ENCODE measurements at places on chromosomes 3 and 15. TPM values are rescaled to one million over a fixed set of nuclear protein-coding genes. Genes with fewer than 3 reads are reported as not detected.
A peak's percentile ranks its signal among the peaks of the same experiment; 100 is the strongest.

DNA sequence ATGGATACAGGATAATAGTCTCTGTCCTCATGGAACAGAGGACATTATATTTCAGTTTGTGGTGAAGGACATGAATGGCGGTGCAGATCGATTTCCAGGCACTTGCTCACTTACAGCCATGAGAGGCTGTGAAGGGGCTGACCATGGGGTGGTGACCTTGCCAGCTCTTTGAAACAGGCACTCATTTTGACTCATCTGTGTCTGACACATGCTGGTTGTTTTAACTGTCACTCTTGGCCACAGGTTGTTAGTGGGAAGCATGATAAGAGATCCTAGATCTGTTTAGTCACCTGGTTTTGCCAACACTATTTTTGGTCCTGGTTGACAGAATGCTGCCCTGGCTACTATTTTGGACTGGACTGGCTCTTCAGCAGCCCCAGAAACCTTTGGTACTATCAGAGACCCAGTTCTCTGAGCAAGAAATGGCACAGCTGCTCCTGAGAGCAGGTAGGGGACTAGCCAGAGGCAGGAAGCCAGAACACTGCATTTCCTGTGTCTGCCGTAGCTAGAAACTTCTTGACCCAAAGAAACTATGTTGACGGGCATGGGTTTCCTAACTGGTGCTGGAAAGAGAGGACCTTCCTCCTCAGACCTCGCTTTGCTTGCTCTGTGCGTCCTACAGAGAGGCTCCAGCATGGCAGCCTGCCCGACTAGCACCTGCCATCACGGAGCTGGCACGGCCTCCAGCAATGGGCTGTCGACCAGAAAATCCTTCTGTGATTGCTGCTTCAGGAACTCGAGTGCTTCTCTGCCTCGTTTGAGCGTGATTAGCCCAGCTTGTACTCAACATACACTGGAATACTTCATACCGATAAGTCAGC lies 6.3 kb downstream of the PXYLP1 start:
- no peak for DNase-seq

DNA sequence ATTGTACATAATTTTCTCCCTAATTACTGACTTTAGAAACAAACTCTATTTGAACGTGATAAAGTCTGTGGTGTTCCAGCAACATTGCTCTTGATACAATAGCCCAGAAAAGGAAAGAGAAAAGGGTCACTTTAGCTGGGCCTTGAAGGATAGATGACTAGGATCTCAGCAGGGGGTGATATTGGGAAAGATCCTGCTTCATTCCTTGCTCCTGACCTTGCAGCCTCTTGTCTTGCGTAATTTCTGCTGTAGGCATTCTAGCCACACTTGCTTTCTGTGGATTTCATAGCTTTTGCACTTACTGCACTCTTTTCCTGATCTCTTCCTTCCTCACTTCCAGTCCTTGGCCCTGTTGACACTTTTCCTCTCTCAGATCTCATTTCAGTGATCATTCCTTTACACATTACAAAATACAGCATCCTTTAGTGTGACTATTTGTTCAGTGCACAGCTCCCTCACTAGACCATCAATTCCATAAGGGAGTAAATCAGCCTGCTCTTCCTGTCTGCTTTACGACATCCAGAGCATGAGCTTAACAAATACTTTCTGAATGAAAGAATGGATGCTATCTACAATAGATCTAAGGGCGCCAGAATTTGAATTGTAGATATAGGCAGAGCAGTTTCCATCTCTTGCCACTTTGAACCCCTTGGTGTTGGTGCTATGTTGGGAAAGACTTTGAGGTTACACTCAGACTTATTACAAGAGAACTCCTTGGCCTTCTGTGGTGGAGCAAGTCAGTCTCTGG lies 559.6 kb upstream of the MDFIC2 start:
- no peak for DNase-seq

GRCh38 chr3:95289295-95289694 lies 1226.4 kb downstream of the NSUN3 start:
- DNase-seq = no peak

DNA sequence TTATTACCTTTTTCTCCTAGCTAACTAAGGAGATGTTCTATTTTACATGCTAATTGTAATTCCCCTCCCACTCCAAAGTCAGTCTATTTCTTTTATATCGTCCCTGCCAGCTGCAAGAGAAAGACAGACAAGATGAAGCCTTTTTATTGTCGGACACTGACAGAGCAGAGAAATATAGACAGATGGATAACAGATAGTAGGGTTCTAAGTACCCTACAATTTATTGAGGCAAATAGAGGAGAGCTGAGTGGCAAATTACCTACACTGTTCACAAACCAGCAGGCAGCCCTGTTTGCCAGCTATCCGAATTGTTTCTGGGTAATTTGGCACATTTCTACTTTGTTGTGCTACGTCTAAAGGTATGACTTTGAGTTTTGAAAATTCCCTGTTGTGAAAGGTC lies 392.3 kb upstream of the ZNF717 start:
- no peak for DNase-seq

DNA sequence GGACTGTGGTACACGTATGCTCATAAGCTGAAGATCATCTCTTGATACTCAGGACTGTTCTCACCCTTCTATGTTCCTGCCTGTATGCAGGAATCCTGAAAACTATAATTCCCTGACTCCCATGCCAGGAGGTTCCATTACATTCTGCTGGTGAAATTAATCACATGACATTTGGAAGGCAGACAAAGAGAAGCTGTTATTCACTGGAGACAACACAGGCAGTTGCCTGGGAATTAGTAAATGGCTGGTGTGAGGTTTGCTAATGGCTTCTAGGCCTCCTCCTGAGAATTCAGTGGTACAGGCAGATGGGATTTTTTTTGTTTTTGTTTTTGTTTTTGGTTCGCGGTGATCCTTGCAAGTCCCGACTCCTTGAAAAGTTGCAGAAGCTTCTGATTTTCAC lies 91.4 kb downstream of the CTNNB1 start:
- DNase-seq = no peak

- no peak for DNase-seq
These were observed 43.2 kb downstream of the DUT start for GRCh38 chr15:48374472-48374871.

DNA sequence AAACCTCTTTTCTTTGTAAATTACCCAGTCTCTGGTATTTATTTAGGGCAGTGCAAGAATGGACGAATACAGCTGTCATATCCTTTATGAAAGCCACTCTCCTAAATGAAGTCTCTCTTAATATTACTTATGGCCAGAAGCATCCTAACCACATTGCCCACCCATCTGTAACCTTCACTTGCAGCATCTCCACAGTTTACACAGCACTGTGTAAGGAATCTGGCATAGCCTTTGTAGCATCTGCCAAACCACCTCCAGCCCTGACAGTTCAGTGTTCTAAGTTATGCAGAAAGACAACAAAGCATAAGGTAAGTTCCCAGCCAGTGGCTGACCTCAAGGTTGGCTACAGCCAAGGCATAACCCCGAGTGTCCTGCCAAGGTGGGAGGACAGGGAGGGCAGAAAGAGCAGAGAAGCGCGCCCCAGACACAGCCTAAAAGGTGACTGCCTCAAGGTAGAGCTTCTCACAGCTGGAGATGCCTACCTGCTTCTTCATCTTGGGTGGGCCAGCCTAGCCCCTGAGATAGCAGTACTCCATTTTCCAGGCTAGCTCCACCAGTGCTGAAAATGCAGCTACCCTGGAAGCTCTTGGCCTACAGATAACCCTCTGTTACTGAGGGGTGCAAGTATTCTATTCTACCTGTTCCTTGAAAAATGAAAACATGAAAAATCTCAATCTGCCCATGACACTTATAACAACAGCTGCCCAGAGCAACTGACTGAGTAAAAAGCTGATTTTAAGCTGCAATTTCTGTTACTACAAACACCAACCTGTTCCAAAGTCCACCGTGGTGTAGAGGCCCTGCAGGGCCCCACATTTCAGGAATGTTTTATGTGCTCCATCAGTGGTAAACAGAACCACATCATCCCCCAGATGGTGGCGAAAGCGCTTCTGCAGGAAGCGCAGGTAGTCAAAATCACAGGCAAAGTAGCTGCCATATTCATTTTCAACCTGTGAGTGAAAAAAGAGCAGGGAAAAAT lies 39.3 kb downstream of the GLB1 start:
- no peak for DNase-seq

DNA sequence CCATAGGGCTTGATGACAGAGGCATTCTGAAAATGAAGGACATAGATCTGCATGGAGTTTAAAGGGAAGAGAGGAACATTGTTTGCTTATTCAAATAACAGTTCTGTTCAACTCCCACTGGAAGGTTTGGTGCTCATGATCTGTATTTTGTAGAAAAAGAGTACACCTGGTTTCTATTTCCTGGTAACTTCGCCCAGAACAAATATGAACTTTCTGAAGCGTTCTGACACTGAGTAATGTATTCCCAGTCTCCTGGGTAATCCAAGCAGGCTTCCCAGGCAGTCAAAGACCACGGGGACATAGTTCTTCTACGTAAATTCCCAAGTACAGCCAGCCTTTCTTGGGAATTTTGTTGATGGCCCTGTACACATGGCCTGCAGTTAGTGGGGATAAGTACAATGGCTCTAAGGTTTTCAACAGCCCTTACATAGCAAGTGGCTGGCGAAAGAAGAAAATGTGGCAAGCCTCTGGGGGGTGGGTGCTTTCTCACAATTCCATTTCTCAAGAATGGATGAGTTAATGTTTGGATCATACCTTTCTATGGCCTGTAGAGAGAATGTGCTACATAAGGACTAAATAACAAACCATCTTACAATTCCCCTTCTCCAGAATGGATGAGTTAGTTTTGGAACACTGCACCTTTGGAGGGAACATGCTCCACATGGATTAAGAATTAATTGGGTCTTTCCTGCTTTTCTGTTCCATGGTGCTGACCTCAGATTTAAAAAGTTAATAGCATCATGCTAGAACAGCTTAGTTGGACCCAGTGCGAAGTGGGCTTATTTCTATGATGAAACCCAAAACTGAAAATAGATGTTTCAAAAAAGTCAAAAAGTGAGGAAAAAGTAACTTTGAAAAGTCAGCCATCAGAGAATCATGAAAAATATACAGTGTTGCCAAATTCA lies 52.7 kb downstream of the COL6A6 start:
- DNase-seq = no peak

GRCh38 chr15:52790941-52791751 lies 1.0 kb upstream of the ONECUT1 start:
- DNase-seq = no peak

DNA sequence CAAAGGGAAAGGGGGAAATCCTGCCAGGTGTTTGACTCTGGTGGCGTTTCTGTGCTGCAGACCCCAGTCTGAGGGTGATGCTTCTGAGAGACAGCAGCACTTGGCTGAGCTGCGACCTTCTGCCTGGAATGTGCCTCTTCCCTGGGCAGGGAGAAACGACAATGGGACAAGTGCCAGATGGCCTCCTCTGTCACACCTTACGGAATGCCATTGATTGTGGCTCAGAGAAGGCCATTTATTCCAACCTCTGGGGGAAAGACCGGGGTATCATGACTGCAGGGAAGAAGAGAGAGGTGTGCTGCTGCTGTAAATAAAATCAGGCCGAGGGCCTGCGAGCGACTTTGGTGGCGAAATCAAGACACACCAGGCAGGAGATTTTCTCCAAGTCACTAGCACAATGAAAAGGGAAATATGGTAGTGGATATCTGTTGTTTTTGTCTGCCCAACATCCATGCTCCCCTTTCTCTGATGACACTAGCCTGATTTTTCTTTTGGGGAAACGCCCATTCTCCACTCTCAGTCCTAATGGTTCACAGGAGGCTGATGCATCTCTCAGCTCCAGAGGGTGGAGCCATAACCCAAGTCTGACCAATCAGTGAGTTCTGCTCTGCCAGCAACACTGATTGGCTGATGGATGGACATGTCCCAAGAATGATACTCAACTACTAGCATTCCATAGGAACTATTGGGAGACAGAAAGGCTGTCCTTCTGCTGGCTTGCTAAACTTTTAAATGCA lies 336.1 kb downstream of the FOXP1 start:
- peak; percentile 58 for DNase-seq

GRCh38 chr3:188320757-188321156 lies 166.8 kb downstream of the LPP start:
- DNase-seq = no peak

- no peak for DNase-seq
These were observed 7.4 kb upstream of the ANPEP start for GRCh38 chr15:89822026-89822425.

- DNase-seq = no peak
These were observed 311.8 kb downstream of the TBC1D5 start for GRCh38 chr3:17430582-17430981.

DNA sequence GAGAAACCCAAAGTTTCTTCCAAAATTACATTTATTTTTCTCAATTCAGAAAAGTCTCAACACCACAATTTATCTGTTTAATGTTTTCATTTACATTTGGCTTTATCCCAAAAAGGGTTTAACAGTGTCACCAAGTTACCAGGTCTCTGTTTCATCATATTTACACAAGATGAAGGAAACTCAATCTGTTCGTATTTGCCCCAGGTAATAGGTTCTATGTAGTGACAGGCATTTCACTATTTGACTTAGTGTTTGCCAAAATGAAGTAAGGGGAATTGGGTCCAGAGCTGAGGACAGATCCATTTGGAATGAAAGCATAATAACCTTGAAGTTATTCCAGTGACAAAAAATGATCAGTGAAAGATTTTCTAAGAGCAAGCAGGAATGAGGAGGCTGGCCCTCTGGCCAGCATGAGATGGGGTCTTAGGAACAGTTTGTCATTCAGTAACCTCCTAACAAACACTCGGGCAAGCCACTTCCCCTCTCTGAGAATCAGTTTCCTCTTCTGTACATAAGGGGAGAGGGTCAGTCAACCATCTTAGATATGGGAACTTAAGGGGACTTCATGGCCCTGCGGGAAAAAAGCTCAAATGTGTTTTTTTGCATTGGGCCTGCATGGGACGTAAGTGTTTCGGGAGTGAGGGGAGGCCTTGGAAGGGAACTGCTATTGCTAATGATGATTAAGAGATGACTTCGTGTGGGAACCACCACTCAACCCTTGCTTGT lies 31.8 kb downstream of the UMPS start:
- DNase-seq = no peak

GRCh38 chr3:158103081-158103886 lies 2.9 kb downstream of the SHOX2 start:
- peak; percentile 39 for DNase-seq

- DNase-seq = no peak
These were observed 1.4 kb upstream of the CLEC3B start for GRCh38 chr3:45024542-45025255.

DNA sequence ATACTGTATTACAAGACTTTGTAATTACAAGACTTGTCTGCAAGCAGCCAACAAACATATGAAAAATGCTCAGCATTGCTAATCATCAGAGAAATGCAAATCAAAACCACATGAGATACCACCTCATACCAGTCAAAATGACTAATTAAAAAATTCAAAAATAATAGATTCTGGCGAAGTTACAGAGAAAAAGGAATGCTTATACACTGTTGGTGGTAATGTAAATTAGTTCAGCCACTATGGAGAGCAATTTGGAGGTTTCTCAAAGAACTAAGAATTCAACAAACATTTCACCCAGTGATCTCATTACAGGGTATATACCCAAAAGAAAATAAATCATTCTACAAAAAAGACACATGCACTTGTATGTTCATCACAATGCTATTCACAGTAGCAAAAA lies 617.5 kb upstream of the CCDC54 start:
- no peak for DNase-seq

GRCh38 chr15:31106495-31107300 lies 5.2 kb upstream of the TRPM1 start:
- no peak for DNase-seq

The ACKR4 gene
- total RNA-seq = 8.1 TPM

The SUSD5 gene
- total RNA-seq = 0.93 TPM

The GOLGA6D gene
- total RNA-seq = 0.27 TPM

The ARGFX gene
- not detected for total RNA-seq

The IQCF5 gene
- total RNA-seq = not detected

The ISLR gene
- not detected for total RNA-seq

The HPS3 gene
- 46.4 TPM for total RNA-seq

The DAZL gene
- total RNA-seq = not detected
